ENCODE measurements at places on chromosomes 7 and 10. TPM values are rescaled to one million over a fixed set of nuclear protein-coding genes. Genes with fewer than 3 reads are reported as not detected.

RALA gene
- 32.4 TPM for total RNA-seq

HYCC1 gene
- 49.5 TPM for total RNA-seq

DNA sequence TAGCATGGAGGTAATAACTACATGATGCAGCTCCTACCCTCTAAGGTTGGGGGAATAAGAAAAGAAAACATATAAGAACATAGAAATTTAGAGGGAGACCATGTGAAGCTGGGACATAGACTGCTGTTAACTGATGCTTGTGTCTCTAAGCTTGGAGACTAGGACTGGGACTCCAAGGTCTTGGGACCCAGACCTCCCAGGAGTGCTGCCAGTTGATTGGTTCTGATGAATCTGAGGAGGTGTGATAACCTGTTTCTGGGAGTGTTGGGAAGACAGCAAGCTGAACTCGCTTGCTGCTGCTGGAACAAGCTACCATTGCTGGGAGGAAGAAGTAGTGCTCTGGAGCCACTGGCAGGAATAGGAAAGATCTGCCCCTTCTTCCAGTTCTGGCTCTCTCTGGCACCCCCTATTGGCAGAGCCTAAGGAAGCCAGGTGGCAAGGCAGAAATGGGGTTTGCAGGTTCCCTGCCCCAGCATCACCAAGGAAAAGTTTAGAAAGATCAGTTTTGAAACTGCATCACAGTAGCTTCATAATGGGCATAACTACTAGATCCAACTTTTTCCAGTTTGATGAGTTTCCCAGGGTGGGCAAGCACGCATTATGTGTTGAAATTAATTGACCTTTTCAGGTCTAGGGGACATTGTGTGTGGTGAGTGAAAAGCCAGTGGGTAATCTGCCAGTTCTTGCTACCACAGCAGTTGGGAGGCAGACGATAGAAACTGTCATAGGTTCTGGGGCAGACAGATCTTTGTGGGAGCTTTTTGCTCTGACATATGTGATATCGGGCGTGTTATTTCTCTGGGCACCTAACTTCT lies 140.7 kb downstream of the SND1 start:
- H3K4me1 ChIP-seq: peaks cover 6% of the 10 kb centered on the region
- H3K4me3 ChIP-seq: no peak overlapping the region
- no peaks in the 10 kb centered on the region for H3K27me3 ChIP-seq
- no peak overlapping the region for H3K27ac ChIP-seq
- DNase-seq: peak; percentile 38

- peaks cover 3% of the 10 kb centered on the region for H3K4me1 ChIP-seq
- no peak overlapping the region for H3K27ac ChIP-seq
- no peaks in the 10 kb centered on the region for H3K36me3 ChIP-seq
- peaks cover 17% of the 10 kb centered on the region for H3K27me3 ChIP-seq
- no peak for DNase-seq
These were observed 49.2 kb upstream of the CPN1 start for GRCh38 chr10:100130831-100131230.

- H3K4me1 ChIP-seq: peaks cover 19% of the 10 kb centered on the region
- peak overlapping the region; percentile 89 for H3K27ac ChIP-seq
- no peak overlapping the region for H3K4me3 ChIP-seq
- H3K36me3 ChIP-seq: no peaks in the 10 kb centered on the region
These were observed 8.8 kb upstream of the ZC3HAV1 start for GRCh38 chr7:139118234-139118804.

GRCh38 chr10:14688606-14689005 lies 86.1 kb downstream of the FAM107B start:
- DNase-seq: no peak
- H3K27me3 ChIP-seq: no peaks in the 10 kb centered on the region
- no peaks in the 10 kb centered on the region for H3K36me3 ChIP-seq
- H3K4me1 ChIP-seq: peaks cover 8% of the 10 kb centered on the region
